ENCODE measurements at places on chromosomes 16 and 17.

- no peak for DNase-seq
Observed at GRCh38 chr16:75494184-75494583, 1.1 kb downstream of the CHST6 start.

- DNase-seq = peak; percentile 66
Observed at GRCh38 chr17:45338023-45338781, 21.4 kb upstream of the MAP3K14 start.

- DNase-seq = peak; percentile 64
Observed at GRCh38 chr17:61314368-61315078, 85.1 kb upstream of the TBX2 start.

- DNase-seq = peak; percentile 71
Observed at GRCh38 chr16:81831722-81832126, 52.6 kb downstream of the PLCG2 start.

DNA sequence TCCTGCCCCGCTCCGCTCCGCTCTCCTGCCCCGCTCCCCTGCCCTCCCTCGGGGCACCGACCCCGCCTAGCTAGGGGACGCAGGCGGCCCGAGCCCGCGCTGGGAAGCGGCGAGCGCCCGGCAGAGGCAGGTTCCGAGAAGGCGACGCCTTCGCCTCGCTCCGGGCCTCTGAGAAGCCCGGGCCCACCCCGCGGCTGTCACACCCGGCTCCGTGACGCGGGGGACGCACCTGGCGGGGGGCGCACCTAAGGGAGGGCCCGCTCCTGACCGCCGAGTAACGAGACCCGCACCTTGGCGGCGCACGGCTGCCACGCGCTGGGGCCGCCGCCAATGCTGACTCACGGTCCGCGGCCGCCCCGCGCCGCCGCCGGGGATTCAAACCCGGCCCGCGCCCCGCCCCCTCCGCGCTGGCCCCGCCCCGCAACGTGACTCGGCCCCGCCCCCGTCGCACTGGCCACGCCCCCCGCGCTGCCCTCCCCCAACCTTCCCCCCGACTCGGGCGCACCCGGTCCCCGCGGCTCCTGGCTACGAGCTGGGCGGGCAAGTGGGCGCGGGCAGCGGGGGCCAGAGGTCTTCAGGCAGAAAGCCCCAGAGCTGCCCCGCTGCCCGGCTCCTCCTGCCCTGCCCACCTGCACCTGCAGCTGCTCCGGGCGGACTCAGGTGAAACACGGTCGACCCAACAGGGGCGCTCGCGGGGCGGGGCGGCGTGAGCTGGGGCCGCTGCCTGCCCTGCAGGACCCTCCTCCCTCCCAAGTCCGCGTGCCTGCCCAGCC is 27.8 kb downstream of the GNPTG start:
- DNase-seq = peak; percentile 84

- no peak for DNase-seq
Observed at GRCh38 chr16:10154389-10154788, 27.8 kb downstream of the GRIN2A start.

DNA sequence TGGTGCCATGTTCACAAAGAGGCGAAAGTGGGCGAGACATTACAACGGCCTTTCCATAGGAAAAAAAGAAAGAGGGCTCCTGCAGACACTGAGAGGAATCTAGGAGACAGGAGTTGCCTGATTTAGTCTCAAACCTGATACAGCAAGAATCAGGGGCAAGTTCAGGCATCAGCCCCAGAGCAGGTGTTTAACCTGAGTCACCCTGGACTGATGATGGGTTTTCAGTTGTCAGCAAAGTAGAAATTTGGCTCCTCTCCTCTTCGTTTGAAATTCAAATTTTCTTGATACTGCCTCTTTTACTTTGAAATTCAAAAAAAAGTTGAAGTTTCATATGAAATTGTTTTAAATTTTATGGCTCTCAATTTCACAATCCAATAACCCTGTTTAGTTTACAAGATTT is 189.5 kb downstream of the ABCC12 start:
- no peak for DNase-seq

DNA sequence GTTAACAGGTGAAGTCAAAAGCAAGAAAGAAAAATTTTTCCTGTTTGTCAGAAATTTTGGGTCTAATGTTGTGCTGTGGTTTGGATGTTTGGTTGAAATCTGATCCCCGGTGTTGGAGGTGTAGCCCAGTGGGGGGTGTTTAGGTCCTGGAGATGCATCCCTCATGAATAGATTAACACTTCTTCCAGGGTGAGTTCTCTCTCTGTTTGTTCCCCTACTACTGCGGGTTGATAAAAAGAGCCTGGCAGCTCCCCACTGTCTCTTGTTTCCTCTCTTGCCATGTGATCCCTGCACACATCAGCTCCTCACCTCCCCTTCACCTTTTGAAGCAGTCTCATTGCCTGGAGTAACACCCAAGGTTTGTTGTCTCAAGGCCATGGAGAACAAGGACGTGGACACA is 14.6 kb upstream of the CDH8 start:
- no peak for DNase-seq

GRCh38 chr17:27771586-27771985 is 28.7 kb downstream of the NOS2 start:
- no peak for DNase-seq

DNA sequence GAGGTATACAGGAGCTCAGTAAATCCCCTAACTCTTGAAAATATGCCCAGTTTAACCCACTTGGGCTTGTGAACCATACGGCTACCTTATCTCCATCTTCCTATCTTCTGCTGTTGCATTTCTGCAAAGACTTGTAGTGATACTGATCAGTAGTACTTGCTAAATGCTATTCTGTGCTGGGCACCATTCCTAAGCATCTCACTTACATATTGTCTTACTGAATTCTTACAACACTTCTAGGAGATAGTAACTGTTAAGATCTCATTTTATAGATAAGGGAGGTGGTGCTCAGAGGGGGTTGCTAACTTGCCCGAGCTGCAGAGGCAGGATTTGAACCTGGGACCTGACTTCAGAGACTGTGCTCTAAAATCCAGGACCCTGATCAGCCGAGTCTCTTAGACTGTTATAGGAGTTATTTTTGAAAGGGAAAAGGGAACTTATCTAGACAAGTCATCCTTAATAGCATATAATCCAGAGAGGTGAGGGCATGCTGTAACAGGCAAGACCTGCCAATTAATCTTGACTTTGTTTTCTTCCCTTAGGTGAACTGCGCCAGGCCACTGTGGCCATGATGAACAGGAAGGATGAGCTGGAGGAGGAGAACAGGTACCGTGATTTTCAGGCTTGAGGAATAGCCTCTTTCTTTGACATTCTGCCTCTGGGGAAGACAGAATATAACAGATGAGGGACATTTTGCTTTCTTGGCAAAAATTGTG is 149.7 kb downstream of the SNX29 start:
- no peak for DNase-seq

- no peak for DNase-seq
Observed at GRCh38 chr17:79981661-79982101, 54.0 kb downstream of the TBC1D16 start.

DNA sequence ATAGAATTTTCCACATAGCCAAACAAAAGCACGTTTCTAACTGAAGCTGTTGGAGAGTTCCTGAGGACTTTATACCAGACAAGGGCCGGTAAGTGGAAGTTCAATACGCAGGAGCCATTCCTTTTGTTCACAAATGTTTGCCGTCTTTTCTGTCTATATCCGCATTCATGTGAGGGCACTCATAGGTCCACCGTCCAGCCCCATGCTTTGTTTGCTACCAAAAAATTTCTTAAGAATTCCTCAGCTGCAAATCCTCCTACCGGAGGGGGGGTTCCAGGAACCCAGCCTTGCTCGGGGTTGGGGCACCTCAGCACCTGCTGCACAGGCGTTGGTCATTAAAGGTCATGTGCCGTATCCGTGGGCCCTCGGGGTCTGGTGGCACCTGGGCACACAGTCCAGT is 276.8 kb downstream of the SEC14L1 start:
- no peak for DNase-seq

DNA sequence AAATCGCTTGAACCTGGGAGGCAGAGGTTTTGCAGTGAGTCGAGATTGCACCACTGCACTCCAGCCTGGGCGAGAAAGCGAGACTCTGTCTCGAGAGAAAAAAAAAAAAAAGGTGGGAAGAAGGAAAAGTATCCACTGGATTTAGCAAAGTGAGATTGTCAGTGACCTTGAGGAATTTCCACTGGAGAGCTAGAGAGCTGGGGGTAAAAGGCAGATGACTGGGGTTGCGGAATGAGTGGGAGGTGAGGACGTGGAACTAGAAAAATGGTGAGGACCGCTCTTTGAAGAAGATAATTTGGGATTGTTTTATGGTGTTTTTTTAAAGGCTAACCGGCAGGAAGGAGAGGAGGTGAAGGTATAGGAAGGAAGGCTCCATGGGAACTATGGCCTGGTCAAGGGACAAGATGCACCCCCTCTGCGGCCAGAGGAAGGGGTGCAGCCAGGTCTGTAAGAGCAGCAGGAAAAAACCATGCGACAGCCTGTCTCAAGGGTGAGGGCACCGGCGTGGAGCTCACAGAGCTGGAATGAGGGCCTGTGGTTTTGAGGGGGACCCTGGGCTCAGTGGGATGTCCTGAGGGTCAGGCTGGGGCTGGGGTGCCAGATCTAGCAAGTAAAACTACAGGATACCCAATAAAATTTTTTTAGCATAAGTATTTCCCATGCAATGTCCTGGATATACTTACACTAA is 694 bp upstream of the MLST8 start:
- no peak for DNase-seq

DNA sequence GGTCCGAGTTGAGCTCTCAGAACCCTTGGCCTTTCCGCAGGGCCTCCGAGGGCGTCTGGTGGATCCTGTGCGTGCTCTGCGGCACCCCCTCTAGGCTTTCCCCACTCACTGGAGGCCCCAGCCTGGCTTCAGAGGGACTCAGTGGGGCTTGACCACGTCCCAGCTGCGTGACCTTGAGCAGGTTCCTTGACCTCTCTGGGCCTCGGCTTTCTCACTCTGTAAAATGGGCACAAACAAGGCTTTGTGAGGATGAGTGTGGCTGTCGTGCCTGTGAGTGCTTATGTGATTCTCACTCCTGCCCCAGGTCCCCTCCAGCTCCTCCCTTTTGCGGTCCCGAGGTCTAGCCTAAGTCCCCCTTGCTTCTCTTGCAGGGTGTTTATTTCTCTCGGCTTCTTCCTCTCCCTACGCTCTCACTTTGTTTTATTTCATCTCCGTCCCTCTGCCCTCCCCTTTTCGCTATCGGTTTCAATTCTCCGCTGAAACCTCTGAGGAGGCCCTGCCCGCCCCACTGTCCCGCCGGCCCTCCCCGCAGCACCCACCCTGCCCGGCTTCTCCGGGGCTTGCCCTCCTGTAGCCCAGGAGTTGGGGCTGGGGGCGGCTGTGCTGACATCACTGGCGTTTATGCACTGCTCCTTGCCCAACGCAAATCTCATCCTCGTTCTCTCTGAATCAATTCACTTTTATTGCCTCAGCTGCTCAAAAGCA is 82.3 kb upstream of the CBX4 start:
- DNase-seq = peak; percentile 10

- peak; percentile 27 for DNase-seq
Observed at GRCh38 chr17:42188749-42189650, 3.7 kb upstream of the HCRT start.

GRCh38 chr16:89210904-89211515 is 6.5 kb upstream of the ZNF778 start:
- DNase-seq = no peak

- no peak for DNase-seq
Observed at GRCh38 chr16:86205521-86206245, 304.6 kb upstream of the FOXF1 start.

DNA sequence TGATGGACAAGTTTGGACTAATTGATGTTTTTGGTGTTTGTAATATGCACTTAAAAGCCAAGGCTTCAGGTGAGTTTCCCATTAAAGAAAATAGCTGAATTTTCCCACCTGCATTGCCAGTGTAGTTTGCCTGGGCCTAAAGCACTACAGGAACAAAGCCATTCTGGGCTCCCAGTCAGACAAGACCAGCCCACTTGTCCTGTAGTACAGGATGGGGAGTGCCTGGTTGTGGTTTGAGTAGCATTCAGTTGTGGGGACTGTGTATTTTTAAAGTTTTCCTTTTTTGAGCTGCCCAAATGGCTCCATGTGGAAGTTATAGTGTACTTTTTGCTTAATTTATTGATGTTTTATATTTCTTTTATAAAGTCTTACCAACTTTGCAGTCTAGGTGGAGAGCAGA is 91.7 kb downstream of the TANGO6 start:
- DNase-seq = no peak

- DNase-seq = no peak
Observed at GRCh38 chr17:29393436-29393835, 3.3 kb downstream of the TAOK1 start.

DNA sequence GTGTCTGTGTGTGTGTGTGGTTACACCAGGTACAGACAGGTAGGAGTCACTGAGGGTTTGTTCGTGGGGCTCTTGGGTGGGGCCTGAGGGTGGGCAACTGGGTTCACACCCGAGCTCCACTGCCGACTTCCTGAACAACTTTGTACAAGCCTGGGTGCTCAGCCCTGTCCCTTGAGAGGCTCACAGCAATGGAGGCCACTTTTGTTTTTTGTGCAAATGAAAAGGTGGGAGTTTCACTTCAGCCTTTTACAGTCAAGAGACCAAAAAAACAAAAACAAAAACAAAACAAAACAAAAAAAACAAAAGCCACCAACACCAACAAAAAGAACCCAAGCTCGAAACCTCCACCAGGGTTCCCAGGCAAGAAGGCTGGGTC is 2.4 kb downstream of the RHBDF2 start:
- DNase-seq = no peak

GRCh38 chr17:68378268-68379176 is 78.8 kb downstream of the WIPI1 start:
- peak; percentile 99 for DNase-seq

- DNase-seq = no peak
Observed at GRCh38 chr16:20971401-20971800, 70.8 kb downstream of the LYRM1 start.

GRCh38 chr16:20916942-20917341 is 16.4 kb downstream of the LYRM1 start:
- DNase-seq = no peak

DNA sequence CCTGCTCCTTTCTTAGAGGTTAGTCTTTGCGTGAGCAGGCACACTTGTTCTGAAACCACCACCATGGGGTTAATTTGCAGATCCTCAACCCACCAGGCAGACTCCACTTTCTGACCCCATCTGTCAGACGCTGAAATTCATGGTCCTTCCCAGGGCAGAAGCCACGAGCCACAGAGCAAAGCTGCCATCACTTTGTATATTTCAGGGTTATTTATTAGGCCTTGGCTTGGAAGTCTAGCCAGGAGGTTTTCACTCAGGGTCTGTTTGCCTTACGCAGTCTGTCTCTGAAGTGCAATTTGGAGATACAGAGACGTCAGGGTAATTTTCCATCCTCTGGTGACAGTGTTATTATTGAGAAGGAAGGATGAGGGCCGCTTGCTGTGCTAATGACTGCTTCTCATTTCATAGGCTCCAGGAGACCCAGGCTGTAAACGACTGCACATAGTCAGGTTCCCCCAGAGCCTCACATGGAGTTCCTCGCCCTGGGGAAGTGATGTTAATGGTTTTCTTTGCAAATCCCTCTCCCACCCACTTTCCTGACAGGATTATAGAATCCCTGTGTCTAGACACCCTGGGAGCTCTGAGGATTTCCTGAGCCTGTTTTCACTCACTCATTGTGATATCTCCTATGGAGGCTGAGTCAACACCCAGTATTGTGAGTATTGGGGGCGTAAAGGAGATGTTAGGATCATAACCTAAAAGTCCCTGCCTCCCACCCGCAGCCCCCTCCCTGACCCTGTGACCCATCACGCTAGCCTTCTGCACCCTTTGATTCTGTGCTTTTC is 269.0 kb downstream of the ABCC12 start:
- no peak for DNase-seq
